ENCODE measurements at places on chromosomes 12 and 14. TPM values are rescaled to one million over a fixed set of nuclear protein-coding genes. Genes with fewer than 3 reads are reported as not detected.

Gene FLVCR2
- total RNA-seq: 15.4 TPM

Gene CLEC2A
- total RNA-seq: not detected

Gene TMEM132C
- total RNA-seq: 7.2 TPM

Gene PAH
- not detected for total RNA-seq
